ENCODE measurements at places on chromosomes 5 and 9.

- no peak for DNase-seq
Observed at GRCh38 chr5:153463806-153464205, 26.7 kb upstream of the GRIA1 start.

DNA sequence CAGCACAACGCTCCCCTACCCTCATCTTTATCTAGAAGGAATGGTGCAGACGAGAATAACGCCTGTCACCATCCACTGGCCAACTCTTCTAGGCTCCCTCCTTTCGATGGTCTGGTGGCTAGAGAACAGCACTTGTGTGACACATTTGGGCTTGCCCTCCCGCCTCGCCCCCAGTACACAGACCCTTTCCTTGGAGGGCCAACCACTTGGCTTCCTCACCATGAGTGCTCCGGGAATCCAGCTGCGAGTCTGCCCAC lies 1.4 kb downstream of the GNAQ start:
- DNase-seq, result no peak

DNA sequence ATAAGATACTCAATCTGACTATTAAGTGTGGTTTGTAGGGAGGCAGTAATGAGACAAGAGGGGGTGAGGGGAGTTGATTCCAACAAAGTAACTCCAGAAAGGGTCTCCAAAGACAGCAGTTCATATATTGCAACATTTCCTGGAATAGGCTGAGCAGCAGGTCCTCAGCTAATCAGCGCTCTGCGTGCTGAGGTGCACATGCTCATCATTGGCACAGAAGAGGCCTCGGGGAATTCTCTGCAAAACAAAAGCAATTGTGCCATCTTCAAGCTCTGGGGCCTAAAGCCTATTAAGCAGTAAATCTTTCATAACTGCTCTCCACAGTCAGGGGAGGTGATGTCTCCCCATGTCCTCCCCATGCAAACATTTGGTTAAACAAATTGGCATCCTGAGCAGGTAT lies 357.3 kb downstream of the SPOCK1 start:
- no peak for DNase-seq

DNA sequence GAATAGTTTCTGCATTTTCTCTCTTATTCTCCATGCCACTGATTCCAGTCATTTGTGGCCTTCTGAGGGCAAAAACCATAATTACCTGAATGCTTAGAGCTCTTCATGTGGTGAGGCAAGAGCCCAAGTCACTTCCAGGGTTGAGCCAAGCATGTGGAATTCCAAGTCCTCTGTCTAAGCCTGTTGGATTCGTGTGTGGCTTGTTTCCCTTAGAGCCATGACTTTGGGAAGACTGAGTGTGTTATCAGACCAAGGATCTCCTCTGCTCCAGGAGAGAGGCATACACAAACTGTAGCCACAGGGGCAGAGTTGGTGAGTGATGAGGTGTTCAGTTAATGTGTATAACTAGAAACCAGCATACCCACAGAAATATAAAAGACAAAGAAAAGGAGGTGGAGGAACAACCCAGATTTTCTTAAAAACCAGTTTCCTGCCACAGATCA lies 27.1 kb downstream of the SLC22A5 start:
- no peak for DNase-seq

GRCh38 chr5:150052956-150053712 lies 33.2 kb downstream of the CSF1R start:
- peak; percentile 67 for DNase-seq

GRCh38 chr9:121763561-121764370 lies 112.3 kb downstream of the DAB2IP start:
- DNase-seq, result no peak

DNA sequence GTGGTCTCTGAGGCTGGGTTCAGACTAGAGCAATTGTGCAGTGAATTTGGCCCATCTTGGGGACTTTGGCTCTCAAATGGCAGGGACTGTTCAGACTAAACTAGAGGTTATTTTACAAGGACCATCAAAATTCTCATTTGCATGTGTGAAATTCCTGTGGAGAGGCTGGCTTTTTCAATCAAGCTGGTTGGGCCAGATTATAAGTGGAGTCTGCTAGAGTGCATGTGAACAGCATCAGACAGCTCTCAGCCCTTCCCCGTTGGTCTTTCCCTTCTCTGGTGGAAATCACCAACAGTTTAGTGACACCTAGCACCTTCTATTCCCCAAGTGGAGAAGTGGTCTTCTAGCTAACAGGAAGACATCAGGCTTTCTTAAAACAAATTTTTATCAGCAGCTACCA lies 301.3 kb downstream of the CWC27 start:
- DNase-seq, result no peak

DNA sequence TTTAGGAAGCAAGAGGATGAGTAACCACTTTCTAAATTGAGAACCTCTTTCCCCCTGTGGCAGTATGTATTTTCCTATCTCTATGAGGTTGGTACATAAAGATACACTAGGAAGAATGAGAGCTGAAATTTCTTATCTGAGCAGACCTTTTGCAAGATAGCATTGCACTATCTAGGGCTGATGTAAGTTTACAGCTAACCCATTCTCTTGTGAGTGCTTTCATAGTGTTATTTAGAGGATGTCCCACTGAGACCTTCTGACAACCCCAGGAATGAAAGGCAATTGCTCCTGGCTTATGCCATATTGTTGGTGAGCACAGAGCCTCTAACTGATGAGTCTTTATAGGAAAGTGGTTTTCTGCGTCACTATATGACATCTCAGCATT lies 1209.3 kb upstream of the CDH6 start:
- DNase-seq, result no peak

- DNase-seq, result no peak
Observed at GRCh38 chr5:125201446-125202052, 455.1 kb upstream of the ZNF608 start.

GRCh38 chr5:117455236-117456233 lies 880.9 kb upstream of the SEMA6A start:
- DNase-seq, result peak; percentile 37

GRCh38 chr9:26034786-26035185 lies 356.5 kb upstream of the TUSC1 start:
- DNase-seq, result no peak

GRCh38 chr5:94440015-94440414 lies 178.4 kb downstream of the KIAA0825 start:
- DNase-seq, result no peak

DNA sequence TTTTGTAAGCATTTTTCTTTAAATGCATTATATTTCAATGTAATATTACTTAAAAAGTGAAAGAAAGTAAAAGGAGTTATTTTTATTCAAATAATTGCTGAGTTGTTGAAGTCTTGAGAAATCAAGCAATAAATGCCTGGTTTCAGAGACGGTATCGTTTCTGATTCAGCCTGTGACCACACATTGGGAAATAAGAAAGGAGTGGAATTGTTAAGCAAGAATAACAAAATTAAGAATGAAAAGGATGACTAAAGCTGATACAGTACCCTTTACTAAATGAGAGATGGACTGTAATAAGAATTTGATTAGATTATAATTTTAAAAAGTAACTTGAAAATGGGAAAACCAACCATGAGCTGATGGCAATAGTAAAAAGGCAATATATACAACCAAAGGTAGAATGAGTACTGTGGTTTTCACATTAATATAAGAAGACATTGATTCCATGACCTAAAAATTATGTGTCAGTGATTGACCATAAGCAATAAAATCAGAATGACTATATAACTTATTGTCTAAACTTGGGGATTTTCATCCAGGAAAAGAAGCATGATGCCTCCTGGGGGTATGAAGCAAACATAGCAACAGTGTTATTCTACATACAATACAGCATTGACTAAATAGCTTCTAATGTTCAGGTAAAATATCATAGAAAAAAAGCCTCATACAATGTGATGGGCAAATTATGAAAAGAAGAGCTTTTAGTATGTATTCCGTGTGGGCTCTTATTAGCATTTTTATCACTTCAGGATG lies 101.9 kb upstream of the PRDM9 start:
- no peak for DNase-seq

DNA sequence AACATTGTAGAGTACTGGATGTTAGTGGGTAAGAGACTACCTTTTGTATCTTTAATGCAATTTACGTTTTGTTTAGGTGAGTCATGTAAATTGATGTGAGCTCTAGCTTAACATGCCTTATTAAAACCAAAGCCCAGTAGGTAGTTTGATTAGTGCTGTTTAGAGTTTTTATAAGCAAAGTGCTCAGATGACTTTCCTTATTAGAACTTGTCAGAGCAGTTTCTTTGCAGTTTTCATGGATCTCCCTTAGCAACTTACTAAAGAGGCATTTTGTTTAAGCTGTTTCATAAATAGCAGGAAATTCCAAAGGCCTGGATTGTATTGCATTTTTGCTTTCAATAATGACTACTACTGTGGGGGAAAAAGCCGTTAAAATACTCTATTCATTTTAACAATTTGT lies 14.5 kb downstream of the ZSWIM6 start:
- DNase-seq, result no peak

- no peak for DNase-seq
Observed at GRCh38 chr9:72952914-72953313, at the start of gene ALDH1A1. TSS of gene ALDH1A1 (minus strand) at chr9:72953053. CDS start at chr9:72953000, 53 bp downstream.

- DNase-seq, result no peak
Observed at GRCh38 chr5:9903801-9904200, 273.6 kb upstream of the TAS2R1 start.

GRCh38 chr5:172009536-172010270 lies 3.3 kb upstream of the FBXW11 start:
- no peak for DNase-seq

Measured in urothelium cell line (cell line).